ENCODE measurements at places on chromosomes 5 and 9.

- no peak for DNase-seq
Measured at GRCh38 chr9:114176624-114177291, 21.4 kb downstream of the COL27A1 start.

- DNase-seq: no peak
Measured at GRCh38 chr5:124021776-124022175, 509.8 kb downstream of the CSNK1G3 start.

DNA sequence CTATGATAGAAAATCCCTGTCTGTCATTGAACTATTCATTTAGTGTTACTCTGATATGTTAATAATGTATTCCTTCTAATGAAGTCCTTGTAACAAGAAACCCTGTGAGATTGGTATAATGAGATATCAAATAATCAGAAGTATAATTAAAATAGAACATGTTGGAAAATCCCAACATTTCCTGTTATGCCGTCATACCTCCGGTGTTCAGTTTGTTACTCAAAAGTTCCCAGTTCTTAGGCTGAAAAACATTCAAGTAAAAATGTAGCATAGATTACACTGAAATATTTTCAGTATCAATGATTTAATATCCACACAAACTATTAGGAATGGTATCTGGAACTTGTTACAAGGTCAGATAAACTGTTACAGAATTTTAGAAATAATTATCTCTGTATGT is 227.5 kb downstream of the GNA14 start:
- DNase-seq: no peak

DNA sequence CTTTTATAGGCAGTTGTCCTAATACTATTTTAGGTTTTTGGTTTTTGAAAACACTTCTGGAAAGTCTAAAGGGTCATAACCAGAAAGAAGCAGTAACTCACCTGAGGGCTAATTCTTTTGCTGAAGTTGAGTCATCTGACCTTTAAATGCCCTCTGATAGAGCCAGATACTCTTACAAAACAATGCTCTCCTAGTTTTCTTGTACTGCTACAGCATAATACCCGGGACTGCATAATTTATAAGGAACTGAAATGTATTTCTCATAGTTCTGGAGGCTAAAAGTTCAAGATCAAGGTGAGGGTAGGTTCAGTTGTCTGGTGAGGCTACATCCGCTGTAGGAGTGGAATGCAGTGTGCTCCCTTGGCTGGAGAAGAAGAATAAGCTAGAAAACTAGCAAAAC is 670.3 kb downstream of the TLE4 start:
- no peak for DNase-seq

DNA sequence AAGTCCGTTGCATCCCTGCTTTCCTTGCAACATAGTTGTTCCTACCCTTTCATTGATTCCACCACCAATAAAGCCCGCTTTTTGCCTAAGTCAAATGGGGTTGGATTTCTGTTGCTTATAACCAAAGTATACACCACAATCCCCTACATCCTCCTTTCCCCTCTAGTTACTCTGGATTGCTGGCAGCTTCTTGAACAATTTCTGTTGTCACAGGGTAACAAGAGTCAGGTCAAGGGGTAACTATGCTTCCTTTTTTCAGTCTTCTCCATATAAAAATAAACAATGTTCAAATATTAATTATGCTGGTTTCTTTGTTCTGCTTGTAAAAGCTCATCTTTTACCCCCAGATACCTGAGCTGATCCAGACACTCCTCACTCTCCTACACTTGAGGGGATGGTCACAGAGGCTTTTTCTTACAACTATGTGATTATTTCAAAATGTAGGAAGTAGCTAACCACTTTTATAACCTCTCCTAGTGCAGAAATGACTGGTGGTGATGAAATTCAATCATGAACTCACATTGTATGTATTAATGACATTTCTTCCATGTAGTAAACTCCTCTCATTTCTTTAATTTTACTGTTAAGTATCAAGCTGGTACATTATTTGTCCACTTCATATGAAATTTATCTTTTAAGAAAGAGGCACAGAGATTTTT is 136.5 kb downstream of the SNX18 start:
- peak; percentile 87 for DNase-seq

DNA sequence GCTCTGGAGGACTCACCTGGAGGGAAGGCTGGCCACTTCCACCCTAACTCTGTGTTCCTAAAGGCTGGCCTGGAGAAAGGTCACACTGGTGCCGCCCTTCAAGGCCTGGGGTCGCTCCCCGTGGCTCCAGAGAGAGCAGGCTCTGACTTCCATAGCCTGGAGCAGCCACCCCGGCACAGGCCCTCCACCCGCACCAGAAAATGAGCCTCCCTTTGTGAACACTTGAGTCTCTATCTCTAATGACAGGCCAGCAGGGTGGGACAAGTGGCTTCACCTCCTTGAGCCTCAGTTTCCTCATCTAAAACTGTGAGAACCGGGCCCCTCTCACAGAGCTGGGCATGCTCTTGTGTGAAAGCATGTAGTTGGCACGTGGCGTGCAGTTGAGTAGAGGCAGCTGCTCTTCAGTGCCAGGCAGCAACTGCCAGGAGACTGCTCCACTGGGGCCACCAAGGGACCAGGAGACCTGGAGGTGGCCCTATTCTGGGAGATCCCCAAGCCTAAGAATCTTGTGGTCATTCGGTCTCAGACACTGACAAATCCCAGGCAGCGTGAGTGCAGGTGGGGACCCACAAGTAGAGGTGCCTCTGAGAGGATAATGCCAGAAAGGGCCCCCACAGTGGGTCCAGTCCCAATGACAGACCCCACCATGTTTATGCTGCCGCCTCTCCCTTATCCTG is 56.7 kb upstream of the GARNL3 start:
- no peak for DNase-seq

GRCh38 chr9:14270358-14271092 is 43.4 kb downstream of the NFIB start:
- DNase-seq: no peak

- no peak for DNase-seq
Measured at GRCh38 chr5:42306287-42306686, 117.0 kb upstream of the GHR start.

GRCh38 chr5:158998793-158999325 is 100.9 kb downstream of the EBF1 start:
- DNase-seq: no peak

DNA sequence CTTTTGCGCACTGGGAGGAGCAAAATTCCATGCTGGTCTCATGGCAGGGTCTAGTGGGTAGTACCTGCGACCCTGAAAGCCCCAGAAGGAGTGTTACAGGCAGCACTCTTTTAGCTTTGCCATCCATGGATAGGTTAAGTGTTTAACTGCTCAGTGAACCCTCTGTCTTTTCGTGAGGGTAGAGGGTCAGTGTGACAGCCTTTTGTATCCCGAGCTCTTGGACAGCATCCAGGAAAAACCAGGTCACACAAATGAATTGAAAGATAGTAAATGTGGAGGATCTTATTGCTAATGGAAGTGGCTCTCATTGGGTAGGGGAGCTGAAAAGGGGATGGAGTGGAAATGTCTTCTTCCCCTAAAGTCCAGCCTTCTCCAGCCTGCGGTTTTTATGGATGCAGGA is 57.8 kb upstream of the CCDC112 start:
- DNase-seq: no peak

- DNase-seq: no peak
Measured at GRCh38 chr5:63911871-63912270, 50.4 kb downstream of the HTR1A start.

DNA sequence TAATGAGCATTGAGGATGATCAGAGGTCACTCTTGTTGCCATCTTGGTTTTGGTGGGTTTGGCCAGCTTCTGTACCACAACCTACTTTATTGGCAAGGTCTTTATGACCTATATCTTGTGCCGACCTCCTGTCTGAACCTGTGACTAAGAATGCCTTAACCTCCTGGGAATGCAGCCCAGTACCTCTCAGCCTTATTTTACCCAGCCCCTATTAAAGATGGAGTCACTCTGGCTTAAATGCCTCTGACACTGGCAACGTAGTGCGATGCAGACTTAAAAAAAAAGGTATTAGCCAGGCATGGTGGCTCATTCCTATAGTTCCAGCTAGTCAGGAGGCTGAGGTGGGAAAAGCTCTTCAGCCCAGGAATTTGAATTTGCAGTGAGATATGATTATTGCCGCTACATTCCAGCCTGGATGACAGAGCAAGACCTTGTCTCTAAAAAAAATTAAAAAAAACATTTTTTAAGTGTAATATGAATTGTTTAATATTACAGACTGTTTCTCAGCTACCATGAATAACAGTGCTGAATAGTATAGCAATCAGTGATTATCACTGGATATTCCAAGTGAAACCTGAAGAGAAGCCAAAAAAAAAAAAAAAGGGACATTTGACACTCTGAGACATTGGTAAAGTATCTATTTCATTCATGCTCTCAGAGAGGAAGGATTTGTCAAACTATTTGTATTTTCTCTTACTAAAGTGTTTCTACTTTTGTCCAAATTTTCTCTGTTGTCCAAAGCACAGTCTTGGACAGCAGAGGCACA is 18.3 kb upstream of the STOM start:
- no peak for DNase-seq

DNA sequence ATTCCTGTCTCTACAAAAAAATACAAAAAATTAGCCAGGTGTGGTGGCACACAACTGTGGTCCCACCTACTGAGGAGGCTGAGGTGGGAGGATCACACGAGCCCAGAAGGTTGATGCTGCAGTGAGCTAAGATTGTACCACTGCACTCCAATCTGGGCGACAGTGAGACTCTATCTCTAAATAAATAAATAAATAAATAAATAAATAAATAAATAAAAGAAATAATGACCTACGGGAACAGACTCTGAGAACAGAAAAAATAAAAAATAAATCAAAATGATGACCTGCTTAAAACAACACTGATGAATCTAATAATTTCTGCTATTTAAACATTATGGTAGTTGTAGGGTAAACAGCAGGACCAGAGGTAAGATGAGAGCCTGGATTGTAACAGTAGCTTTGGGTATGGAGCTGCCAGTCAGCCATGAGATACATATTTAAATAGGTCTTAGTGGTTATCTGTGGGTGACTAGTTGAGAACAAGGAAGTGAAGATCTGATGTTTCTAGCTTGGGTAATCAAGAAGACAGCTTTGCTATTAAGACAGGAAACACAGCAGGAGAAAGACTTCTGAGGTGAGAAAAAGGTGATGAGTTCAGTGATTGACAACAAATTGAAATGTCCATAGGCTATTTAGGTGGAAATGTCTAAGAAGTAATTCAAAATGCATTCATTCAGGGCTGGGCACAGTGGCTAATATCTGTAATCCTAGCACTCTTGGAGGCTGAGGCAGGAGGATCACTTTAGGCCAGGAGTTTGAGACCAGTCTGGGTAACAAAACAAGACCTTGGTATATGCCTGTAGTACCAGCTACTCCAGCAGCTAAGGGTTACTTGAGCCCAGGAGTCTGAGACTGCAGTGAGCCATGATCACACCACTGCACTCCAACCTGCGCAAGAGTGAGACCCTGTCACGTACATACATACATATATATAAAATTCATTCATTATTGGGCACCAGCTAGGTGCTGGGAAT is 11.0 kb downstream of the RNF145 start:
- peak; percentile 59 for DNase-seq

DNA sequence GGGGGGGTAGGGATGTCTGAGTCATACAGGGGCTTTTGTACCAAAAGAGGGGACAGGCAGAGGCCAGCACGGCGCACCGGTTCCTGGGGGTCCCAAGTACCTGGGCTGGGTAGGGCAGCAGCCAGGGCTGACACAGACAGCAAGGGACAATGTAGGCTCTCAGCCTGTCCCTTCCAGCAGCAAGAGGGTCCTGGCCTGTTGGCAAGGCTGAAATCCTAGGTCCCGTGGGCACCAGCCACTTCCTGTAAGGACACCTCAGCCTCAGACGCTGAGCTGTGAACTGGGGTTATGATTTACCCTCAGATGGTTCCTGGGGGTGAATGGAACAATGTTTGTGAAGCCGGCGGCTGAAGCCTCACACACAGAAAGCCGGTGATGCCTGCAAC is 41.3 kb downstream of the NACC2 start:
- no peak for DNase-seq

GRCh38 chr9:15843931-15844330 is 291.1 kb downstream of the CCDC171 start:
- no peak for DNase-seq

DNA sequence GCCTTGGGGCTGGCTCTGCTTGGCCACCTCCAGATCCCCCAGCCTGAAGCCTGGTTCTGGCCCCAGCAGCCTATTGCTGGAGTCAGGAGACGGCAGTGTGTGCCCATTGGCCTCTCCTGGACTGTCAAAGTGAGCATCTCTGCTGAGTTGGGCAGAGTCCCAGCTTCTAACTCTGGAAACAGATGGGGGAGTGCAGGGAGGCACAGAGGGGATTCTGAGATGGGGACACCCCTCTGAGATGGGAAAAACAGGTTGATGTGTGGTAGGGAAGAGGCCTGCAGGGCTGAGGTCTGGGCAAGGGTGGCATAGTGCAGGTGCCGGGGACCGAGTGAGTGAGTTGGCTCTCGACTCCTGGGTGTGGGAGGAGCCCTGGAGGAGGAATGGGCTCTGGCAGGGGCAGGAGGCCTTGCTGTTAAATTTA is 27.5 kb downstream of the PHF2 start:
- no peak for DNase-seq

- no peak for DNase-seq
Measured at GRCh38 chr5:133403741-133404364, 208.5 kb downstream of the FSTL4 start.

GRCh38 chr9:68585034-68585761 is 44.5 kb upstream of the TMEM252 start:
- no peak for DNase-seq

- DNase-seq: no peak
Measured at GRCh38 chr5:113031104-113031503, 54.5 kb downstream of the DCP2 start.

GRCh38 chr9:135086597-135087488 is 625 bp upstream of the OLFM1 start:
- no peak for DNase-seq

- DNase-seq: no peak
Measured at GRCh38 chr9:89319015-89319905, 960 bp downstream of the SECISBP2 start.

DNA sequence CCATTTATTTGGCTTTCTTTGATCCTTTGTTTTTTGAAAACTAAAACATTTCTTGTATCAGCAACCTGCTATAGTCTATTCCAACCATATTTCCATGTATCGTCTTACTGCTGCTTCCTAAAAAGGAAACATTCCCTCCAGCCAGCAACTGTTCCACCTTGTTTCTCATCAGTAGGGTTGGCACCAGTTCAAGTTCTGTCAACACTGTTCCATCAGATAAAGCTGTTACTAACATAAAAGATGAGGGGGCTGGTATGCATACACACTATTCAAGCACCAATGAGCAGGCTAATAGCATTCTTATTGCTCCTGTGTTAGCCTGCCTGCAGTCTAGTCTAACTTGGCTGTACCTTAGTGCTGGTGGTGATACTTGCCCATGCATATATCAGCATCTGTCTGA is 178.3 kb downstream of the CWC27 start:
- no peak for DNase-seq

- no peak for DNase-seq
Measured at GRCh38 chr5:132591145-132591544, 34.4 kb downstream of the RAD50 start.

GRCh38 chr9:127520941-127521918 is 69.9 kb downstream of the LRSAM1 start:
- DNase-seq: no peak

GRCh38 chr9:36946653-36947052 is 87.4 kb downstream of the PAX5 start:
- no peak for DNase-seq

GRCh38 chr9:114745108-114745848 is 60.6 kb downstream of the TNFSF15 start:
- DNase-seq: no peak

All from AML-193 (cell line).